ENCODE measurements at places on chromosomes 16 and 17. TPM values are rescaled to one million over a fixed set of nuclear protein-coding genes. Genes with fewer than 3 reads are reported as not detected.

HNF1B gene
- total RNA-seq: not detected

TEX14 gene
- 0.15 TPM for total RNA-seq

ASGR1 gene
- total RNA-seq: 0.30 TPM

DNA sequence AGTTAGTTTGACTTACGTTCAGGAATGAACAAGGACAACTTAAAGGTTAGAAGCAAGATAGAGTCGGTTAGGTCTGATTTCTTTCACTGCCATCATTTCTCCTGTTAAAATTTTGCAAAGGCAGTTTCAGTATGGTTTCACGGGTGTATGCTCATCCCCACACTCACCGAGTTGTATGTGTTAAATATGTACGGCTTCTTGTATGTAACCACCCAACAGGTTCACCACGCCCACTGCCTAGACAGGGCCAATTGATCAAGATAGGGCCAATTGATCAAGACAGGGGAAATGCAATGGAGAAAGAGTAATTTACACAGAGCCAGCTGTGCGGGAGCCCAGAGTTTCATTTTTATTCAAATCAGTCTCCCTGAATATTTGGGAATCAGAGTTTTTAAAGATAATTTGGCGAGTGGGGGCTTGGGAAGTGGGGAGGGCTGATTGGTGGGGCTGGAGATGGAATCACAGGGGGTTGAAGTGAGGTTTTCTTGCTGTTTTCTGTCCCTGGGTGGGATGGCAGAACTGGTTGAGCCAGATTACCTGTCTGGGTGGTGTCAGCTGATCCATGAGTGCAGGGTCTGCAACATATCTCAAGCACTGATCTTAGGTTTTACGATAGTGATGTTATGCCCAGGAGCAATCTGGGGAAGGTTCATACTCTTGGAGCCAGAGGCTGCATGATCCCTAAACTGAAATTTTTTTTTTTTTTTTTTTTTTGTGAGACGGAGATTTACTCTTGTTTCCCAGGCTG lies 62.4 kb upstream of the PLCG2 start:
- no peak for DNase-seq

GRCh38 chr16:70746040-70746707 lies 54.8 kb downstream of the VAC14 start:
- DNase-seq: peak; percentile 65

C16orf90 gene
- not detected for total RNA-seq

NOG gene
- total RNA-seq: 0.22 TPM

DNA sequence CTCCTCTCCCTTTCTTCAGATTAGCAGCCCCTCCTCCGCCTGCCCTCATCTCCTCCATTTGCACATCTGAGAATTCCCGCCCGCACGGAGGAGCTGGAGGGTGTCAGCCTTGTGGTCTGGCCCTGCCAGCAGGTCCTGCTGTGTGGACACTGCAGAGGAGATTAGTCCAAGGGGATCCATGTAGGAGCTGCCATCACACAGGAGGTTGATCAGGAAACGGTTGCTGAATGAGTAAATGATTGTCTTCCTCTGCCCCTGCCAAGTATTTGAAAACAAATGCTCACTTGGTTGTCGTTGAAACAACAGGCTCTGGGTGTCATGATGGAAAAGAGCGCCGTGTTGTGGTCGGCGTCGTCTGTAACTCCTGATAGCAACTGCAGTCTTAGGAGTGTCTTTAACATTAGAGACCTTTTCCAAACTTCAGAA lies 63.8 kb upstream of the CHMP6 start:
- no peak for DNase-seq

NT5M gene
- total RNA-seq: 8.6 TPM

DNA sequence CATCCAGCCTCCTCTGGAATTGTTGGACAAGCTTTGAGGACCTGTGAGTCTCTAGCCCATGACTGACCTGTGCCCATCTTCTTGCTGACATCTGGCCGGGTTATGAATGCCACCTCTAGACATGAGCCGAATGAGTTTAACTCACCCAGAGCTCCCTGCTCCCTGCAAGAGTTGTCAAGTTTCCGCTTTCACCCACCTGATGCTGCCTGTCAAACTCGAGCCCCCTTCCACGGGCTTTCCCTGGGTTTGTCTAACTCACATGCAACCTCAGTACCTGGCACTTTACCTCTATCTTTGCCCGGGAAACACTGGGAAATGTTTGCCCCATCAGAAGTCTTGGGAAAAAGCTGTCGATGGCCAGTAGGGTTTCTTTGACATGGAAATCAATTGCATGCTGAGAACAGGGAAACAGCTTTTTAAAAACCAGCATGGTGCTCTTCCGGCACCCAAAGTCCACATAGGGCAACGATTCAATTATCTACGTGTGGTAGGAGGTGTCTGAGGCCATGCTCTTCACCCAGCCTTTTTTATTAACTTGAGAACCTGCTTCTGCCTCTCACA lies 33.8 kb upstream of the DNAH17 start:
- DNase-seq: no peak

DNA sequence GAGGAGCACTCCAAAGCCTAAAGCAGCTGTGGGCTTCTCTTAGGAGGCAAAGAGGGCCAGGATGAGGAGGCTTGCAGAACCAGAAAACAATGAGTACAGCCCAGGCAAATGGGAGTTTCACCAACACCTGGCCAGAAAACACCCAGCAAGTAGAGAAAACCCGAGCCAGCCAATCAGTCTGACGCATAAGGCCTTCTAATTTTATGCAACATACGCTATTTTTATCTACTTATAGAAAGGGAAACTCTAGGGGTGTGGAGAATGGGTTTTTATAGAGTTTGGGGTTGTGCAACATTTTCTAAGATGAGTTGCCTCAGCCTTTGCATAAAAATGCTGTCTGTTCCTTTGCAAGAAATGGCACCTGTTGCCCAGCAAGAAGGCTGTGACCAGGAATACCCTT lies 529.0 kb upstream of the CDH5 start:
- no peak for DNase-seq

KRTAP3-2 gene
- total RNA-seq: not detected

DNA sequence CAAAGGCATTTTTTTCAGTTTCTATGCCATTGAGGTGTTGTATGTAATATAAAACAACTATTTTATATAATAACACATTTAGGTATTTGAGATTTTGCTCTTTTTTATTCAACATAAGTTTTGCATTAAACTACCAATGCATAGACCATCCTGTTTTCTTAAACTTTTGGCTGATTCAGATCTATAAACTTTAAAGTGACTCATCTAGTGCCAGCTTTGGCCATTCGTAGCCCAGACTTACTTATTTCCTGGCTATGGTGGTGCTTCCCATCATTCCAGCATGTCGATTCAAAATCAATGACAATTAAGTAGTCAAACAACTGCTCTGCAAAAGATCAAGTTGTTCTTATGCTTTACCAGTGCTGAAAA lies 3.1 kb downstream of the ERI2 start:
- DNase-seq: no peak

DNA sequence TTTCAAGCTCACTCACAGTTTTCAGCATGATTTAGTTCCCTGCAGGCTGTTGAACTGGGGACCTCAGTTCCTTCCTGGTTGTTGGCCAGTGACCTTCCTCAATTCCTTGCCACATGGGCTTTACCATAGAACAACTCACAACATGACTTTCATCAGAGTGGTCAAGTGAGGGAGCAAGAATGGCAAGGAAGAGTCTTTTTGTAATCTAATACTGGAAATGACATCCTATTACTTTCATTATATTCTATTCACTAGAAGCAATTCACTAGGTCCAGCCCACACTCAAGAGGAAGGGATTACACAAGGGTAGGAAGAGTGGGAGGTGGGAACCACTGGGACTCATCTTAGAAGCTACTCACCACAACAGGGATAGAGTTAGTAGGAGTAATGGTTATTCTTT lies 57.6 kb downstream of the SYT17 start:
- DNase-seq: no peak

GRCh38 chr17:33015716-33016346 lies 24.2 kb downstream of the SPACA3 start:
- DNase-seq: no peak

CHRNE gene
- 0.50 TPM for total RNA-seq

FOXF1 gene
- total RNA-seq: 0.25 TPM

DNA sequence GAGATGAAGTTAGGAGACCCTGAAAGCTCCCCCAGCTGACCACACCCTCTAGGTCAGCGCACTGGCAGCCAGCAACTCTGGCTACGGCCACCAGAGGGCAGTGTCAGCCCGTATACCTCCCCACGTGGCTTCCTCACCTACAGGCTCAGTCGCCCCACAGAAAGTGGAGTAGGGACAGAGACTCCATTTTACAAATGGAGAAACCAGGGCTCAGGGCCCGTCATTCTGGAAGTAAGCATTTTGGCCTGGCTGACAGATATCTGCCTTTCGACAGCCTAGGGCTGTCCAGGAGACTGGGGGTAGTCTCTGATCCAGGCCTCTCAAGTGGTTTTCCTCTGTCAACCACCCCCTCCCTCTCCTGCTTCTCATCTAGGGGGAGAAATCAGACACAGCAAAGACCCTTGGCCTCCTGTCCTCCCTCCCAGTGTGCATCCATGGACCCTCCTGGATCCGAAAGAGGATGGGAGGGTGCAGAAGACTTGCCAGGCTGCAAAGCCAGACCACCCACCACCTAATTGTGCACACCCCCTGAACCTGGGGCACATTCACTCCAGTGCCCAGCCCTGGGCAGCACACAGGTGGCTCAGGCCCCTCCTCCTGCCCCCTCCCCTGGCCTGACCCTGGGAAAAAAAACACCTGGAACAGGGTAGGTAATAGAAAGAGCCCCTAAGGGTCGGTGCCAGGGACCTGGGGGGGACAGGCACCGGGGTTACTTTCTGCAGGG lies 3.8 kb upstream of the HAP1 start:
- peak; percentile 88 for DNase-seq

GRCh38 chr17:63931981-63932561 lies at the start of gene CD79B:
CD79B (minus strand) TSS chr17:63932331; CDS start chr17:63932261, 70 bp downstream.
- no peak for DNase-seq

LLGL1 gene
- 9.0 TPM for total RNA-seq

- DNase-seq: no peak
Measured at GRCh38 chr16:10907757-10908045, 30.7 kb downstream of the CIITA start.

CRYBA1 gene
- total RNA-seq: not detected

GRCh38 chr17:16286009-16286946 lies 67.0 kb downstream of the CENPV start:
- peak; percentile 81 for DNase-seq

DNA sequence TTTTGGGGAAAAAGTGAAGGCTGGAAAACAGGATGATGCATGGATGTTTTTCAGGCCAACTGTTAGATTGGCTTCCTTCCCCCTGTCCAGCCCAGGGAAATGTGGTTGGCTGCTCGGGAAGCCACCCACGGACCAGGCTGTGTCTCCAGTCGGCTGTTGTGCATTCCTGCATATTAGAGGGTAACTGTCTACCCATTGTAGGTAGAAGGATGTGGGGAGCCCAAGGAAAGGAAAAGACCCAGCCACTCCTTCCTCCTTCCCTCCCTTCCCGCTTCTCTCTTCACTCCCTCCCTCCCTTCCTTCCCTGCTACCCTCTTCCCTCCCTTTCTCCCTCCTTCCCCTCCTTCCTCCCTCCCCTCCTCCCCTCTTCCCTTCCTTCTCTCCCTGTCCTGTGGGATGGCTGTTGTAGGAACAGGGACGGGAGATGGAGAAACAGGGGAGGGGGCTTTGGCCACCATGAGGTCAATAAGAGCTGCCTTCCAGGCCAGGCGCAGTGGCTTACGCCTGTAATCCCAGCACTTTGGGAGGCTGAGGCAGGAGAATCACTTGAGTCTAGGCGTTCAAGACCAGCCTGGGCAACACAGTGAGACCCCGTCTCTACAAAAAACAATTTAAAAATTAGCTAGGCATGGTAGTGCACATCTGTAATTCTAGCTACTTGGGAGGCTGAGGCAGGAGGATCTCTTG lies 16.9 kb downstream of the SYT17 start:
- no peak for DNase-seq

DNA sequence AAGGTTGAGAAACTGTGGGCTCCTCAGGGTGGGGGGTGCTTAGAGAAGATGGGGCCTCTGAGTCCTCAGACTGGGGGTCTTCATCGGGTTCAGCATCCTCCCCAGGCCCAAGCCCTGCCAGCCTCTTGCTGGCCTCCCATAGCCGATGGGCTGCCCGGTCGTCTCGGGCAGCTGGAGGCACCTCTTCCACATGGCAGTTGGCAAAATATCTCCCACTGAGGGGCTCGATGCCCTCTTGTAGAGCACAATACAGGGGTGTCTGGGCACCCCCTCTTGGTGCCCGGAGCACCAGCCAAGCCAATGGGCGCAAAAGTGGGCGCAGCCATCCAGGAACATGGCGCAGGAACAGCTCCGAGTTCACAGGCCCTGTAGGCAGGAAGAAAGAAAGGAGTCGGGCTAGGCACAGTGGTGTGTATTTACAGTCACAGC lies 1.0 kb upstream of the FLOT2 start:
- no peak for DNase-seq
